ENCODE measurements at places on chromosomes 16 and 17.

DNA sequence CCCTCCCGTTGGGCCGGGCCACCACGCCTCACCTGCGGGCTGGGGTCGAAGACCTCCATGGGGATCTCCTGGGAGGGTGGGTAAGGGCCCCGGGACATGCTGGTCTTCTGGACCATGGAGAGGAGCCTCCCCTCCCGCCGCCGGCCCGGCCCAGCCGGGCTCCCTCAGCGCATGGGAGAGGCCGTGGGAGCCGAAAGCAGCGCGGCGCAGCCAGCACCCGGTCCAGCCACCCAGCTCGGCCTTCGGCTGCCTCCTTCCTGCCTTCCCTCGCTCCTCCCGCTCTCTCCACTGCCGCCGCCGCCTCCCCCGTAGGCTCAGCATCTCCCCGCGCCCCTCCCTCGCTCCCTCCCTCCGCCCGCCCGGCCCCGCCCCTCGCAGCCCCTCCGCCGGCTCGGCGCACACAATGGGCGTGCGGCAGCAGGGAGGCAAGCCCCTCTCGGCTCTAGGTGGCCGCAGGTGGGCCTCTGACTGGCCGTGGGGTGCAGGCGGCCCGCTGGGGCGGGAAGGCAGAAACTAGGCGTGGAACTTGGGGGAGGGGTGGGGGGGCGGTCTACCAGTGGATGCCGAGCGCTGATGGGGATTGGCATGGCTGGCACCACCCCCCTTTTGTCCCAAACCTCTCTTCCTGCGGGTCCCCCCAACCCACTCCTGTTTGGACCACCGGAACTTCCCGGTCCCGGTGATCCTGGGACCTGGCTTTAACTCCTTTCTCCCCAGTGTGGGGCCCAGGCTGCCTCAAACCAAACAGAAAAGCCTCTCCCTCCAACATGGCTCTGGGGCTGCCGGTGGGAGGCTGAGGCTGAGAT is at the start of gene CACNB1:
Gene CACNB1 (minus strand): TSS at position 290 of the 806 bp plus-strand sequence. CDS start 174 bp downstream, at position 116.
- DNase-seq, result peak; percentile 18

GRCh38 chr17:28327709-28328108 is 7.6 kb downstream of the IFT20 start:
- no peak for DNase-seq

DNA sequence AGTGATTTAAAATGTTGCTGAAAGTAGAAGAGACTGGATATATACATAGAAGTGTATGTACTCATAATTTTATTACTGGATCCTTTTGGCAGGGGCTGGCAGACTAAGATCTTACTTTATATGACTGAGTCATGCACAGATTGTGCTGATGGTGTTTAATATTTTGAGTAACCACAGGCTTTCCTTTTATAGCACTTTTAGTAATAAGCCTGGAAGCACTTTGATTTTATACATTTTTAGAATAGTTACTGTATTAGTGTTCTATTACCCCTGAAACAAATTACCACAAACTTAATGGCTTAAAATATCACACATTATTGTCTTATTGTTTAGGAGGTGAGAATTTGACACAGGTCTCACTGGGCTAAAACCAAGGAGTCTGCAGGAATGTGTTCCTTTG is 113.4 kb upstream of the CDH8 start:
- DNase-seq, result no peak

- DNase-seq, result no peak
Measured at GRCh38 chr17:83031321-83031945, 48.0 kb upstream of the METRNL start.

- DNase-seq, result no peak
Measured at GRCh38 chr16:64132759-64133361, 989.0 kb downstream of the CDH11 start.

DNA sequence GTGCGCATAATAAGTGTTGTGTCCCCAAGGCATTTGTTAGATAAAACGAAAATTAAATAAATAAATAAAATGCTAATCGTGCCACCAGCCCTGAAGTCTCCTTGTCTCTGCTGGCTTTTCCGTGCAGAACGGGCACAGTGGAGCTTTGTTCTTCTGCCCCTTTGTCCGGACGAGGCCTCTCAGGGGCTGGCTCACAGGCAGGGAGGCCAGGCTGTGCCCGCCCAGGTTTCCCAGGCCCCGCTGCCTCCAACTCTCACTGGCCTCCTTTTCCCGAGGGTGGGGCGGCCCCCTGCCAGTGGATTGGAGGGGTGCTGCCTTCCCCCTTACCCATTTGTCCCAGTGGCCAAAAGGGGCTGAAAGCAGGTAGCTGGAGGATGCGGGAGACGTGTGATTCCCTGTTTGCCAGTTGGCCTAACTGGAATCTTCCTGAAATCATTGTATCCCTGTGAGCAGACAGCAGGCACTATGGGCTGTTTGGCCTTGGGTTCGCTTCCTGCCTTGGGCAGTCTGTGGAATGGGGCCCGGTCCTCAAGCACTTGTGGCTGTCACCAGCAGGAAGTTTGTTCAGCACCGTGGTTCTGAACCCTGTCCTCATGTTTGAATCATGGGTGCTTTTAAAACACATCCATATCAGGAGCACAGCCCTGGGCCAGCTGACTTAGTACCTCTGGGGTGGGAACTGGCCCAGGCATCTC is 64.4 kb downstream of the KSR1 start:
- no peak for DNase-seq

Measured in NCI-H524 treated with DMSO at 0.1 percent for 48 hours (cell line).